Stimulated activated CD4-positive, alpha-beta T cell treated with anti-CD3 and anti-CD28 coated beads, Interleukin-4, amount 100 ng/mL, for 4 hours (primary cell): ENCODE measurements at places on chromosomes 5 and 9.

- DNase-seq: no peak
Observed at GRCh38 chr9:129262261-129262660, 84.2 kb upstream of the IER5L start.

GRCh38 chr9:94892675-94893074 is 166.2 kb downstream of the AOPEP start:
- no peak for DNase-seq

DNA sequence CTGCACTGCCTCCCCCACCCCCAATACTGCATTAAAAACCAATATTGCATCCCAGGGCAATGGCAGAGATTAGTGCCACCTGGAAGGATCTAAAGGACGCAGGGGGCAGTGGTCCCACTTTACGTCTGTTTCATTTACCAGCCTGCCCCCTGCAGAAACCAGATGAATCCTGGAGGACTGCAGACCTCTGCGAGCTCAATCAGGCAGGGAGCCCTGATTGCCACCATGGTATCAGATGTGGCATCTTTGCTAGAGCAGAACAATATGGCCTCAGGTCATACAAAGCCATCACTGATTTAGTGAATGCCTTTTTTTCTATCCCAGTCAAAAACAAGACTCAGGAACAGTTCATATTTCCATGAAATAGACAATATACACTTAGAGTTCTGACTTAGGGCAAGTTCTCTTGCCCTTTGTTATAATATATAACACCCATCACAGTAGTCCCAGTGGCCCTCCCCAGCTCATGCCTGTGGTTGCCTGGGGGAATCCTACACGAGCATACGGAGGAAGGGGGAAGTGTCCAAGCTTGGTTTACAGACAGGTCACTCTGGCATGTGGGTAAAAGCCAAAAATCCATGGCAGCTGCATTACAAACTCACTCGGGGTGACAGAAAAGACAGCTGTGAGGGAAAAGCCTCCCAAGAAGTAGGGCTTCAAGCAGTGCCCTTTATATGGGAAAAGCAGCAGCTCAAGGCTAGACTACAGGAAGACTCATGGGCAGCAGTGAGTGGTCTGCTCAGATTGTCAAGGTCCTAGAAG is 85.1 kb downstream of the MED27 start:
- DNase-seq: no peak

- DNase-seq: no peak
Observed at GRCh38 chr5:125134216-125135081, 388.0 kb upstream of the ZNF608 start.

- peak; percentile 70 for DNase-seq
Observed at GRCh38 chr5:132007399-132008162, 3.9 kb downstream of the ACSL6 start.

DNA sequence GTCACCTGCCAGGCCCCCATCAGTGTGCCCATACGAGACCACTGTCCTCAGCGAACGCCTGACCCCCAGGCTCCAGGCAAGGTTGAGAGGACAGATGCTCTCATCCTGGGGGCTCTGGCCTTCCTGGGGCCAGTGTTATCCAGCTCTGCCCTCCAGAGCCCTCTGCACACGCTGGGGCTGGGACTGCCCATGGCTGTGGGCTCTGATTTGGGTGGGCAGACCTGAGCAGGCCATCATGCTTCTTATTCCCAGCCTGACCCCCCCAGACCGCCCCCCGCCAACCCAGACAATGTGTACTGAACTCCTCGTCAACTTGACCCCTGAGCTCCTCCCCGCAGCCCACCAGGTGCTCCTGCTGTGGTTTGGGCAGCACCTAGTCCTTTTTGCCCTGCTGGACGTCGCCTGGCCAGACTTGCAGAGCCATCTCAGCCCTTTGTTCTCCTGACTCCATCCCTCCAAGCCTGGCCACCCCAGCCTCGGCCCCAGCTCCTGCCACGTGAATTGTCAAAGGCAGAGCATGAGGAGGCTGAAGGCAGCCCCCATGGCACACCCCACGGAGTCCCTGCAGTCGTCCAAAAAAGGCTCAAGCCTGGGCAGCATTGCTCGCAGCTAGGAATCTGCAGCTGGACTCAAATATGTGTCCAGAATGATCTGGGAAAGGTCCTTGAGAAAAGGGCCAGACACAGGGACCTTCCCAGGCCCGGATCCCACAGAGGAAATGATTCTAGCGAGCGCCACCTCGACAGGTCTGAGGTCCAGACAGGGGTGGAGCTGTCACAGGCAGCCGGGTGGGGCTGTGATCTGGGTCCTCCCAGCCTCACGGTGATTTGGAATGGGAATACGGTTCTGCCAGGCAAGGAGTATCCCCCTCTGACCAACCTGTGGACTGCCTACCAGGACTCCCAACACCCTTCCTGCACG is 87.0 kb downstream of the ADAMTS2 start:
- DNase-seq: no peak

- DNase-seq: no peak
Observed at GRCh38 chr9:135614821-135615665, 24.3 kb downstream of the GLT6D1 start.

DNA sequence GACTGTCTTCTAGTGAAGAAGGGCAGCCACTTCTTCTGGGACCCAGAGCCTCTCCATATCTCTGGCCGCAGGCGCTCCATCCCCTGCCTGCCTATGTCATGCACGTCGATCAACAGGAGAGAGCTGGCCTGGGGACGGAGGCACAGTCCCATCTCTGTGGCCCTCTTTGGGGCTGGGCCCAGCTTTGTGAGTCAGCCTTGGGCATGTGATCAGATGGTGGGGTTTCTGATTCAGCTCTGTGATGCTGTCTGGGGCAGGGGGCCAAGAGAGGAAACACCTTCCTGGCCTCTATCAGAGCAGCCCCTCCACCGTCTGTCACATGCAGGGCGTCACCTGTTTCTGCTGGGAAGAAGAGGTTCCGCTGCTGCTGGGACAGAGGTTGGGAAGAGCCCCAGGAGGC is 72.6 kb downstream of the MVB12B start:
- DNase-seq: no peak

DNA sequence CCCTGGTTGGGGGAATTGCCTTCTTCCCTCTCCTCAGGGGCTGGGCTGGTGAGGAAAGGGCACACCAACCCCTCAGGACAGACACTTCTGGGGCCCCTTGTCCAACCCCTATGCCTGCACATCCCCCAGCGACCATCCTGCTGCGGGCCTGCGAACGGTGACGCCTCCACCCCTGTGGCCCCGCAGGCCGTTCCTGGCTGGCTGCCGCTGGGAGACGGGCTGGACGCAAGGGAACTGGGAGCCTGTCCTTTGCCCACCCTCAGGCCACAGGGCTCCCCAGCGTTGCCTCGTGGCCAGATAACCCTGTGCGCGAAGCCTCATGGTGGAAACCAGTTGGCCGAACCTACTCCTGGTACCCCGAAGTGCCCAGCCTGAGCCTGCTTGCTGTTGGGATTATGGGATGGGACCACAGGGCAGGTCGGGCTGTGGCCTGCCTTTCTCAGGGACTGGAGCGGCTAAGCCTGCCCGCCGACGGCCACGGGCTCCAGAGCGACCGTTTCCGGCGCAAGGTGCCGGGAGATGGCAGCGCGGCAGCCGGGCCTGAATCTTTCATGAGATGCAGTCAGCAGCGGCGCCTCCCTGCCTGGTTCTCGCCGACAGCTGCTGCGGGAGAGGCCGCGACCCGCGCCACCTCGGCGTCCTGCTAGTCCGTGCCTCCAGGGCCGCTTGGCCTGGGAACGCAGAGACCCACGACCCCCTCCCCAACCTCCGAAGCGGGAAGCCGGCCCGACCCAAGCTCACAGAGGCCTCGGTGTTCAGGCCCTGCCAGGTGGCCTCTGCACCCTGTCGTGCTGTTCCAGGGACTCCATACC is 6.5 kb upstream of the PITX1 start:
- DNase-seq: no peak

GRCh38 chr9:15157381-15157780 is 149.6 kb downstream of the TTC39B start:
- DNase-seq: no peak
